ENCODE measurements at places on chromosomes 12 and 14. TPM values are rescaled to one million over a fixed set of nuclear protein-coding genes. Genes with fewer than 3 reads are reported as not detected.

- DNase-seq: no peak
Measured at GRCh38 chr12:1698720-1699119, 7.8 kb downstream of the ADIPOR2 start.

- DNase-seq: no peak
Measured at GRCh38 chr14:74267588-74267987, 28.3 kb downstream of the VSX2 start.

GRCh38 chr14:100388103-100389054, 65.2 kb downstream of the SLC25A47 start:
- no peak for DNase-seq

CATSPERB gene
- 0.97 TPM for total RNA-seq

TMPRSS12 gene
- total RNA-seq: not detected

BDKRB1 gene
- total RNA-seq: not detected

SMIM41 gene
- total RNA-seq: not detected
